Thyroid gland (tissue), 4 donors: ENCODE measurements at places on chromosomes 16 and 17.

GRCh38 chr17:2002767-2003329 lies 22.3 kb downstream of the RTN4RL1 start:
- no peak for DNase-seq

DNA sequence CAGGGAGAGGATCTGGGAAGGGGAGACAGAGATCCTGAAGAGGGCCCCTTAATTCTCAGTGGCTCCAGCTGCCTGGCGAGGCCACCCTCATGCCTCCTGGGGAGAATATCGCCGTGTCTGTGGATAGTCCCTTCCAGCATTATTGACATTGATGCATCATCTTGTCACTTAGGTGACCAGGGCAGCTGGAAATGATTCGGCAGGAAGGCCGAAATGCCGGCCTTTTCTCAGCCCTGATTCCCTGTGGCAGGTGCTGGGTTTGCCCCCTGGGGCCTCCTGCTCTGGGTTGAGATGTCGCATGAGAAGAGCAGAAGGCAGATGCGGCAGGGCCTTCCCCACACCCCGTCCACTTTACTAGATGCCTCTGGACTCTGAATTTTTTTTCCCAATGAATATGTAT lies 89.5 kb downstream of the RAP1GAP2 start:
- no peak for DNase-seq

GRCh38 chr17:17749921-17750320 lies 68.7 kb downstream of the RAI1 start:
- no peak for DNase-seq

GRCh38 chr17:42536372-42537155 lies 523 bp downstream of the NAGLU start:
- peak; percentile 87 for DNase-seq

DNA sequence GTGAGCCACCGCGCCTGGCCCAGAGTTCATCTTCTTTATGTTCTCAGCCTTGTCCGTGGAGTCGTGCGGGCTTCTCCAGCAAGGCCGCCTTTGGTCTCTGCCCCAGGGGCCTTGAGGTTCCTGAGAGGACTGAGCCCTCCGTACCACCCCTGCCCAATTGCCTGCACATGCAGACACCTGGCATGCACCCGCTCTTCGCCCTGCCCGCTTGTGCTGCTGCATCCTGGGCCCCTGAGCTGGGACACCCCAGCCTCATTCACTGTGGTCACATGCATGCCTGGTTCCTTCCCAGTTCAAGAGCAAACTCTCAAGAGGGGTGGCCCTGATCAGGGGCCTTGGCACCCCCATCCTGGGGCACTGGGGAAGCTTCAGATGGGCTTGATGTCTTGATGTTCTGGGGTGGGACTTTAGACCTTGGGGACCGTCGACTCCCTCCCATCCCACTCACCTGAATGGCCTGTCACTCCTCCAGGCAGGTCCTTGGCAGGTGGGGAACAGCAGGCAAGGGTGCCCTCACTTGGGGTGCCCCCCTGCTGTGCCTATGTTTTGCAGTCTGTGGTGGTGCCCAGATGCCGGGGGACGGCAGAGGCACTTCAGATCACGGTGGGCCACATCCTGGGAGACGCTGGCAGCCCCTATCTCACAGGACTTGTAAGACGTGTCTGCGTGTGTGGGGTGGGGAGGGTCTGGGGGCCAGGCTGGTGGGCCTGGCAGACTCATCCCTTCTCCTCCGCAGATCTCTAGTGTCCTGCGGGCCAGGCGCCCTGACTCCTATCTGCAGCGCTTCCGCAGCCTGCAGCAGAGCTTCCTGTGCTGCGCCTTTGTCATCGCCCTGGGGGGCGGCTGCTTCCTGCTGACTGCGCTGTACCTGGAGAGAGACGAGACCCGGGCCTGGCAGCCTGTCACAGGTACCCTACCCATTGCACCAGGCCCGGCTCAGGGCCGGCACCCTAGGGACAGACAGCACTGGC lies 12.7 kb upstream of the SPNS2 start:
- DNase-seq, result no peak

DNA sequence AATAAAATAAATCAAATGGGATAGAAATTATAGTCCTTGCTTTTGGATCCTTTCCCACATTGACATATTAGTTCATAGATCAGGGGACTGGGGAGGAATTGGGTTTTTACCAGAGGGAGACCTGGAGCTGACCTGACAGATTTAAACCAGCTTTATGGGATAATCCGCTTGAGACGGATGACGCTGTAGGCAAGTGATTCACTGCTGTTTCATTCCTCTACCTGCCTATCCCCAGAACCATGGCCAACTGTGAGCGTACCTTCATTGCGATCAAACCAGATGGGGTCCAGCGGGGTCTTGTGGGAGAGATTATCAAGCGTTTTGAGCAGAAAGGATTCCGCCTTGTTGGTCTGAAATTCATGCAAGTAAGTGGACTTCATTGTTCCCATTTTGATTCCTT lies 2.1 kb downstream of the NME1 start:
- DNase-seq, result no peak

DNA sequence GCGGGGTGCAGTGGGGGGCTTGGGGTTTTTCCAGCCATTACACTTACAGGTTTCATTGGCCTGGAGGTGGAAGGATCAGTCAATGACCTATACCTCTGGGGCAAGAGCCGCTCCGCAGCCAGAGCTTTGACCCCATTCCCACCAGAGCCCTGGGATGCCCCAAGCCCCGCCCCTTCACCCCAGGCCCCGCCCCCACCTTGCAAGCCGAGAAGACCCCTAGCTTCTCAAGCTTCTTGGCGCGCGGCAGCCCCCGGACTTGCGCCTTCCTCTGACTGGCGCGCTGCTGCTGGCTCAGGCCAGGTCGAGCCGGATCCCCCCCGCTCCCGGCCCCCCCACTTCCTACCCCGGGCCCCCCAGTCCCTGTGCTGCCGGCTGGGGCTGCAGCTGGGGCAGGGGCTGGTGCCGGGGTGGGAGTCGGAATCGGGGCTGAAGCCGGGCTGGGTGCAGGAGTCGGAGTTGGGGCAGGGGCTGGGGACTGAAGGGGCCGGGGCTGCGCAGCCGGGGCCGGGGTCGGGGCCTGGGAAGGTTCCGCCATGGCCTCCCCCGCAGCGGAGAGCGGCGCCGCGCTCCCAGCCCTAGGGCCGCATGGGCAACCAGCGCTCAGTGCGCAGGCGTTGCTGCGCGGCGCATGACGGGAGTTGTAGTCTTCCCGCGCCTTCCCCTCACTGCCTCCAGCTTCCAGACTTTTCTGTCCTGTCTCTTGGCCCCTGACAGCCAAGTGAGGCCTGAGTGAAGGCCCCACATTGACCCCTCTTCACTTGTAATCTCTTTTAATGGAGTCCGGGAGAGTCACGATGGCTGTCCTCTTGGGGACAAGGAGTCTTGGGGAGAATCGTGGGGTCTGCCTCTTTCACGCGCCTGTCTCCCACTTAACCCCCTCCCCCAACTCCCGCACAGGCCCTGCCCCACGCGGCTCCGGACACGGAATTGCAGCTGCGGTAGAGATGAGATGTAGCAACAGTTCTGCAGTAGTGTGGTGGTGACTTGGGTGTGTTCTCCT lies at the start of gene KAT2A:
Gene KAT2A, minus strand, starts transcription at position 598 of the 1,000 bp plus-strand sequence. Its CDS starts 63 bp downstream, at position 535.
- peak; percentile 81 for DNase-seq

- DNase-seq, result peak; percentile 51
Measured at GRCh38 chr16:3951861-3952736, 71.6 kb upstream of the CREBBP start.

GRCh38 chr17:44854192-44854591 lies 6.5 kb downstream of the HIGD1B start:
- no peak for DNase-seq

DNA sequence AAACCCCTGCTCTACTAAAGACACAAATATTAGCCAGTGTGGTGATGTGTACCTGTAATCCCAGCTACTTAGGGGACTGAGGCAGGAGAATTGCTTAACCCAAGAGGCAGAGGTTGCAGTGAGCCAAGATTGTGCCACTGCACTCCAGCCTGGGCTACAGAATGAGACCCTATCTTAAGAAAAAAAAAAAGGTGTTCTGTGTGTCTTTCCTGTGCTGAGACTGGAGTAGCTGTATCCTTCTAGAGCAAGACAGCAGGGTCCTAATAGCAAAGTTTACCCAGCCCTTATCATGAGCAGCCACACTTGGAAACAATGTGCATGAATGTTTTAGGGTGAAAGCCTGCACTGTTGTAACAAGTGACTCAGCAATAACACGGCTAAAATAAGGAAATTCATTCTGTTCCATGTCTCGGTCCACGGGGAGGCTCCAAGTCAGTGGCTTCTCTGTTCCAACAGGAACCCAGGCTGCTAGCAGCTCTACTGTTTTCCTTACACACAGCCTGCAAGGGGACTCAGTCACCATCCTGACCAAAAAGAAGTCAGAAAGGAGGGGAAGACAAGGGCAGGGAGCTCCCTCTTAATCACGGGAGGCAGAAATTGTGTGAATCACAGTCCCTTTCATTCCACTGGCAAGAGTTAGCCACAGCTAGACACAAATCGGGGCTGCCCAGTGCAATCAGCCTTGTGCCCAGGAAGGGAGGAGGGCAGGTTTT lies 7.1 kb upstream of the SLC5A11 start:
- peak; percentile 61 for DNase-seq
